NCI-H524 treated with DMSO at 0.1 percent for 48 hours (cell line): ENCODE measurements at places on chromosomes 6 and 20.

DNA sequence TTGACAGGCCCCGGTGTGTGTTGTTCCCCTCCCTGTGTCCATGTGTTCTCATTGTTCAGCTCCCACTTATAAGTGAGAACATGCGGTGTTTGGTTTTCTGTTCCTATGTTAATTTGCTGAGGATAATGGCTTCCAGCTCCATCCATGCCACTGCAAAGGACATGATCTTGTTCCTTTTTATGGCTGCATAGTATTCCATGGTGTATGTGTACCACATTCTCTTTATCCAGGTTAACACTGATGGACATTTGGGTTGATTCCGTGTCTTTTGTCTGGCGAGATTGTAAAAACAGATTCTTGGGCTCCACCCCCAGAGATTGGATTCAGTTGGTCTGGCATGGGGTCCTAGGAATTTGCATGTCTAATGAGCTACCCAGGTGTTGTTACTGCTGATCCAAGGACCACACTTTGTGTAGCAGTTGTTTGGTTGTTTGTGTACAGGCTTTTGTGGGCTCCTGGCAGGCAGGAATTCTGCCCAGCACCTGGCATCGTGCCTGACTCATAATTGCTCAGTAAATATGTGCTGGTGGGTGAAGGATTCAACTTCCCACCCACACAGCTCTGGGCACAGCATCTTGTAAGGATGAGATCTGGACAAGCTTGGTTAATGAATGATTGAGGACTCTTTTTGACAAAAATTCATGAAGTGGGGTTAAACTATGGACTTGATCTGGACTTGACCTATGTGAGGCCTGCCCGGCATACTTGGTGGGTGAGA lies 5.2 kb downstream of the TOX2 start:
- no peak for DNase-seq

DNA sequence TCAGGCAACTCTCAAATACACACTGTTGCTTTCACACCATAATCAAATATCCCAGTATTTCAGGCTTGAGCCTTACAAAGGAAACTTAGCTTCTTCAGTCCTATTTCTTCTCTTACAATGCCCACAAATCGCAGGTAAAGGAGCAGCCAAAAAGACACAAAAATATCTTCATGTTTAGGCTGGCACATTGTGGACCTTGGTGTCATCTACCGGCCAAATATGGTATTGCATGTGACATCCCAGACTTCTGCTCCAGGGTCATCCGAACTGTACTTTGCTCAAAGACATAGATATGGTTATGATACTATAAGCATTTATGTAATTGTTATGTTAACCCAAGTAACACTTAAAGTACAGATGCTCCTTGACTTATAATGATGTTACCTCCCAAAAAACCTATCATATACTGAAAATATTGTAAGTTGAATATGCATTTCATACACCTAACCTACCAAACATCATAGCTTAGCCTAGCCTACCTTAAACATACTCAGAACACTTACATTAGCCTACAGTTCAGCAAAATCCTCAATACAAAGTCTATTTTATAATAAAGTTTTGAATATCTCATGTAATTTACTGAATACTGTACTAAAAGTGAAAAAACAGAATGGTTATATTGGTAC lies 4.6 kb downstream of the OR2H2 start:
- DNase-seq = no peak

GRCh38 chr6:25034431-25034921 lies 98.7 kb upstream of the RIPOR2 start:
- DNase-seq = no peak

DNA sequence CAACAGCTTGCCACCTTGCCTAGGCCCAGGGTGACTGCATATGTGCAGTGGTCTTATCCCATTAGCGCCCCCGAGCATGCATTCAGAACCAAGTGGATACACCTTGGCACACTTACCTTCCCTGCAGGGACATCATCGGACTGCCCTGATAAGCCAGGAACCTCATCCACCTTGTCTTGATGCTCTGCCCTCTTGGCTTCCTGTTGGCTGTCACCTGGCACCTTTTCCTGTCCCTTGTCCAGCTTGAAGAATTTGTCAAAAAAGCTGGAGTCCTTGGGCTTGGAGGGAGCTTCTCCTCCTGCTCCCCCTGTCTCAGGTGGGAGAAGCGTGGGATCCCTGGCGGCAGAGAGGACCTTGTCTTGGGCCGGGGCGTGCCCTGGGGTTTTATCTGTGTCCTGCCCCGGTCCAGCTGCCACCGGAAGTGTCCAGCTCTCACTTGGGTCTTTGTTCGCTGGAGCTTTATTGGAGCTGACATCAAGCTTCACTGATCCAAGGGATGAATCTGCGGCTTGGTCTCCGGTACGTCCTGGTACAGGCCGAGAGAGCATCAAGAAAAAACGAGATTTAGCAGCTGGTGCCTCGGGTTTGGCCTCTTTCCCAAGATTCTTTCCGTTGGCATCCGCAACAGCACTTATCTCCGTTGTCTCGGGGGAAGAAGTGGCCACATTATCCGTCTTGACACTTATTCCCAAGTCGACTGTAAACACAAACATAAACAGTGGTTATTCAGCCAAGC lies 42.0 kb downstream of the BCAS1 start:
- no peak for DNase-seq

GRCh38 chr20:10646886-10647420 lies 26.8 kb downstream of the JAG1 start:
- DNase-seq = no peak

GRCh38 chr6:127439718-127440117 lies 19.5 kb downstream of the KIAA0408 start:
- DNase-seq = no peak

GRCh38 chr20:44111712-44112335 lies 75.2 kb downstream of the JPH2 start:
- no peak for DNase-seq

- no peak for DNase-seq
Measured at GRCh38 chr6:91337967-91338366, 751.1 kb upstream of the MAP3K7 start.

DNA sequence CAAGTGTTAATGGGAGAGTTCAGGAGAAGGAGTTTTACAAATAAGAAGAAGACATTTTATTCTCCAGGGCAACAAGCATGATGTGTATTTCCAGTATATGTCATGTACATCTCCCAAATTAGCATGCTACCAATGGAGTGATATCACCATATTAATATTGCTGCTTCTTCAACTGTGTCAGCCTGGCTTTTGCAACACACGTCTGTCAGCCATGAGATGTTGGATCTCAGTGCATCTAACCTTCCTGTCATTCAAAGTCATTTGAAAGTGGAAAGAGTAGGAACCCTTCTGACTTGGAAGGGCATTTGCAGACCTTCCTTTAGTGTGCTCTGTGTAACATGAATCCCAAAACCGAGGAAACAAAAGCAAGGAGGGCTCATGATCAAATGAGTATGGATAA lies 284.1 kb downstream of the ZNF217 start:
- DNase-seq = no peak

GRCh38 chr6:136567688-136568087 lies 17.5 kb upstream of the MAP7 start:
- no peak for DNase-seq

DNA sequence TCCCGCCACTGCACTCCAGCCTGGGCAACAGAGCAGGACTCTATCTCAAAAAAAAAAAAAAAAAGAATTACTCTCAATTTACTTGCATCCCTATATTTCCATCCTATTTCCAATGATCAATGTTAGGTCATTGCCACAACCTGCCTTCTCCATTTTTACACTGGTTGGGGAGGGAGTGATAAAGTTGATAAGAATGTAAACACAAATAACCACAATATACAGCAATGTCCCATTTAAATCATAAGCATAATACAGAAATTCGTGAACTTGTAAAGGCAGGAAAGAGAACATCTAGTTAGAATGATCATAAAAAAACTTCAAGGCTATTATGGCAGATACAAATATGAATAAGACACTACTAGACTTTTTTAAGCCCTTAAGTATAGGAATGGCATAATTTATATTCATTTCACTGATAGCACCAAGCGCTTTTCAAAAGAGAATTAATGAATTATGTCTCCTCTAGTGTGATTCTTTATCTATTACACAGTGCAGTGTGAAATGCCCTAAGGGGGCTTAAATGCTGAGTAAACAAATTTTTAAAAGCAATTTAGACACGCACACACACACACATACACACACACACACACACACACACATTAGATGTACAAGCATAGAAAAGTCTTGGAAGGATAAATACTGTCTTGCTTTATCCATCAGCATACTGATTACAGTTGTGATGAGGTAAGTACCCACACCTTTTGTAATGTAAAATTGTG lies 33.5 kb upstream of the RAB23 start:
- DNase-seq = no peak

DNA sequence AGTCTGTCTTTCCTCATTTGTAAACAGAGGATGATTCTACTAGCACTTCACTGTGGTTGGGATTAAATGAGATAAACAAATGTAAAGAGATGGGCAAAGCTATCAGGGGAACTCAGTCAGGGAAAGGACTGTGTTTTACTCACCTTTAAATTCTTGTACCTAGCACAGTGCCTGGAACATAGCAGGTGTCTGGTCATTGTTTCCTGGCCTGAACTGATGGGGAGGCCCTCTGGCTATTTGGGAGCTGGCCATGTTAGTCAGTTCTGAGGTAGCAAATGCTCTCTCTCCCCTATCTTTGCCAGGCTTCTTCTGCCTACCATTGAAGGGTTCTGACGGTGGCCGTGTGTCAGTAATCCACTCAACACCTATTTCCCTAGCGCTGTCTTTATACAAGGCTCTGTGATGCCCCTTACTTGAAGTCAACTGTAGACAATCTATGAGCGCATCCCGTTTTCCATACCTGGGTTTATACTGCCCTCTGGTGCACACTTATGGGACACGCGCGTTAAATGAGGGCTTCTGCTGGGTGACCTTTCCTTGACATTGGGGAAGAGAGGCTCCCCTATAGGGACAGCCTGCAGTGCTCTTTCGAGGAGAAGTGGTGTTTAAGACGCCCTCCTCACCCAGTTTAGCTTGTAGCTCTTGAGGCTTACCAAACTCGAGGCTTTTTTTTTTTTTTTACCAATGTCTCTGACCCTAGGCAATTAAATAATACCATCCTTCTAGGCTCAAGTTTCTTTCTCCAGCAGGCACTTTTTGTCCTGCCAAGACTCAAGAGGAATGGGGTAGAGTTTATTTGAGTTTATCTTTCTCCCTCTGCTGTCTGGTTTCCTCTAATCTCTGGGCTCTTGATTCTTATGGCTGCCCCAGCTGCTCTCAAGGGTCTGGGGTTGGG lies 4.0 kb upstream of the SPATS1 start:
- DNase-seq = peak; percentile 18

- DNase-seq = no peak
Measured at GRCh38 chr6:111674883-111675282, 69.2 kb upstream of the TRAF3IP2 start.
